ENCODE measurements at places on chromosomes 1 and 21.

DNA sequence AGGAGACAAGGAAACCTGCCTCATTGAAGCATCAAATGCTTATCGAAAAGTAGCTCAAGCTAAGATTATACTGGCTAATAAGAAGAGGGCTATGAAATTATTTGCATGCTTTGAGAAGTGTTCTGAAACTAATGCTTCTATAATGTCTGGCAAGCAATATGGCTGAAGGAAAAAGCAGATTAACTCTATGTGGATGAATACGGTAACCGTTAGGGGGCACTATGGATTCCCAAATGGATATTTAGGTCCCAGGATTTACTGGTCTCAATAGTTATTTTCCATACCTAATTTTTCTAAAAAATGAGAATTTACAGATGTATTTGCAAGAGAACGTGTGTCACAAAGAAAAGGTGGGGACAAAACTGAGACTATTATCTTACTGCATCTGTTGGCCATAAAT, 34.6 kb upstream of the RRP15 start:
- no peak overlapping the region for H3K4me3 ChIP-seq
- no peak overlapping the region for H3K27ac ChIP-seq

DNA sequence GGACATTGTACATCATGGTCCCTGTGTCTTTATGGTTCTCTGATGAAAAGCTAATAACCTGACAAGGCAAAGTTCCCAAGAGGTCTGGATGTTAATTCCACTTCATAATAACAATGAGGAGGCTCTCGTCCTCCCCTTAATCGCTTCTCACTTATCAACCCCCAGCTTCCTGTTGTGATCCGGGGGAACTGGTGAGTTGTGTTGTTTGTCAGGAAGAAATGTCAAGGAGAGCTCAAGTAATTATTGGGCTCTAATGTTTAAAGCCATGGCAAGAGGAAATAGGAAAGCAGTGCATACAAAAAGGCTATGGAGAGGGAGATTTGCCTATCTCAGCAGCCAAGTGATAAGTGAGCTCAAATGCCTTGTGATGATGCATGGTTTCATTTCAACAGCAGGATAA, 42.8 kb upstream of the RASAL2 start:
- no peak overlapping the region for H3K27ac ChIP-seq
- DNase-seq, result no peak
- H3K4me1 ChIP-seq, result peaks cover 6% of the 10 kb centered on the region
- no peak overlapping the region for H3K4me3 ChIP-seq

DNA sequence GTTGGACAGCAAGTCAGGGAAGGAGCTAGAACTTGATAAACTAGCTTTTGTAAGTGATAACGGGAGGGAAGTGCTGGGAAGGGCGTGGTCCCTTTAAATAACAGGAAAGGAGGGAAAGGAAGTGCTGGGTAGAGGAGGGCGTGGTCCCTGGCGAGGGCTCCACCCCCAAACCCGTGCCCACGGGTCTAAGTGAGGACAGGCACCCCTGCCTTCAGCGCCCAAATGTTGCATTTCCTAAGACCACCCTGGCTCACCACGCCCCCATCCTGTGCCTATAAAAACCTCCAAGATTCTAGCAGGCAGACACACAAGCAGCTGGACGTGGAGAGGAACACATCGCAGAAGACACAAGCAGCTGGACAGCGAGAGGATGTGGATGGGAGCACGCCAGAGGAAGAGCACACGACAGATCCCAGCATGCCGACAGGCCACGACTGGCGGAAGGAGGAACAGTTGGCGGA, 58.5 kb downstream of the PALMD start:
- no peak for DNase-seq
- no peaks in the 10 kb centered on the region for H3K4me1 ChIP-seq
- no peak overlapping the region for H3K4me3 ChIP-seq
- H3K27ac ChIP-seq, result no peak overlapping the region
- no peaks in the 10 kb centered on the region for H3K36me3 ChIP-seq
- no peaks in the 10 kb centered on the region for H3K27me3 ChIP-seq

- peaks cover 1% of the 10 kb centered on the region for H3K4me1 ChIP-seq
- H3K4me3 ChIP-seq, result no peak overlapping the region
- H3K27ac ChIP-seq, result no peak overlapping the region
- no peaks in the 10 kb centered on the region for H3K36me3 ChIP-seq
Measured at GRCh38 chr21:41195311-41195710, 27.4 kb downstream of the BACE2 start.

DNA sequence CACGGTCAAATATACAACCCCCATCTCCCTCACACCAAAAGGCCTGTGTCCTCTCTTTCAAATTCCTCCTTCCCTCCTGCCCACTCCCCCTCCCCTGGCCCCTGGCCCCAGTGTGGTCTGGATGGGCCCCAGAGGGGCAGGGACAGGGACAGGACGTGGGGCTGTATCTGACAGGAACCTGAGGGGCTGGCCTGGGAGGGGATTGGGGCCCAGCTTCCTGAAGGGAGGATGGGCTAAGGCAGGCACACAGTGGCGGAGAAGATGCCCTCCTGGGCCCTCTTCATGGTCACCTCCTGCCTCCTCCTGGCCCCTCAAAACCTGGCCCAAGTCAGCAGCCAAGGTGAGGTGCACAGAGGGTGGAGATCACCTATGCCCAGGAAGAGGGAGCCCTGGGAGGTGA, at the start of gene MPL:
Gene MPL (plus strand): TSS at position 231 of the 400 bp plus-strand sequence. CDS start 31 bp downstream, at position 262.
- no peaks in the 10 kb centered on the region for H3K36me3 ChIP-seq
- no peaks in the 10 kb centered on the region for H3K4me1 ChIP-seq
- H3K27me3 ChIP-seq, result peaks cover 20% of the 10 kb centered on the region
- H3K27ac ChIP-seq, result no peak within 1 kb of the TSS

DNA sequence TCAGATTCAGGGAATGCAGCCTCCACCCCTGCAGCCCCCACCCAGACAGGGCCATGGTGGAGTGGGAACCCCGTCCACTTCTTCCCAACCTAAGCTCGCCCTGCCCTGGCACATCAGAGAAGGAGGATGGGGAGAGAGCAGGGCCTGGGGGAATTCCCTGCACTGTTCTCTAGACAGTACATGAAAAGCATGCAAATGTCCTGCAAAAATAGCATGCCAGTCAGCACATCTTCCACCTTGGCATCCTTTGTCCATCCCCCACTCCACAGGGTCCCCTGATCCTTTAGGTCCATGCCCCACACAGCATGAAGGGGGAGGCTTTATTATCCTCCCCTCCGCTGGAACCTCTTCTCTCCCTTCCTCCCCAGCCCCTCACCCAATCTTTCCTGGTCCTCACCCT, 35.0 kb upstream of the RD3 start:
- H3K4me1 ChIP-seq, result peaks cover 5% of the 10 kb centered on the region
- H3K36me3 ChIP-seq, result no peaks in the 10 kb centered on the region
- H3K27ac ChIP-seq, result no peak overlapping the region
- H3K4me3 ChIP-seq, result no peak overlapping the region
- peaks cover 5% of the 10 kb centered on the region for H3K27me3 ChIP-seq
- no peak for DNase-seq

DNA sequence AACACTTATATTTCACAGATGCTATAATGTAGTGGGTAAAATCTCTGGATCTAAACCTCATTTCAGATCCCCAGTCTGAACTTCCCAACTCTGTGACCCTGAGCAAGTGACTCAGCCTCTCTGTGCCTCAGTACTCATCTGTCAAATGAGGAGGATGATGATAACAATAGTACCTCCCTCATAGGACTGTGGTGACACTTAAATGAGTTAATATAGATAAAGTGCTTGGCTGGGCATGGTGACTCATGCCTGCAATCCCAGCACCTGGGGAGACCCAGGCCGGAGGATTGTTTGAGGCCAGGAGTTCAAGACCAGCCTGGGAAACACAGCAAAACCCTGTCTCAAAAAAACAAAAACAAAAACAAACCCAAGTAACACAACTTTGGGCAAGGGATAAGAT, 4.7 kb upstream of the ECE1 start:
- no peak overlapping the region for H3K27ac ChIP-seq
- no peak for DNase-seq
- H3K4me3 ChIP-seq, result no peak overlapping the region
- peaks cover 10% of the 10 kb centered on the region for H3K4me1 ChIP-seq

DNA sequence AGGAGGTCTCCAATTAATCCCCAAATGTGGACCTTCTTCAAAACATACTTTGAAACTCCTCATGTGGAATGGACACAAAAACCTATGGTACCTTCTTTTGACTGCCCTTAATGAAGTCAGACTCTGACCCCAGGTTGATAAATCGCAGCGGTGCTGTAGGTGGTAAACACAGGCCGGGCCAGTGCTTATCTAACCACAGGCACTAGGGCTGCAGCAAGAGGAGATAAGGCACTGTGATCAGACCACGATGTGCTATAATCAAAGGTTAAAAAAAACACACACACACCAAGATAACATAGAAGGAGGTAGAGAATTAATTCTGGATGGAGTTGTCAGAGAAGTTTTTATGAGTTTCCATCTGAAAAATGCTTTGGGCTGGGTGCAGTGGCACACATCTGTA, 52.3 kb upstream of the SIPA1L2 start:
- no peak overlapping the region for H3K4me3 ChIP-seq
- H3K27me3 ChIP-seq, result no peaks in the 10 kb centered on the region
- H3K36me3 ChIP-seq, result no peaks in the 10 kb centered on the region
- no peaks in the 10 kb centered on the region for H3K4me1 ChIP-seq
- DNase-seq, result no peak

GRCh38 chr1:230292689-230293389, 133.3 kb downstream of the PGBD5 start:
- DNase-seq, result no peak
- H3K36me3 ChIP-seq, result no peaks in the 10 kb centered on the region
- peaks cover 6% of the 10 kb centered on the region for H3K4me1 ChIP-seq
- no peak overlapping the region for H3K4me3 ChIP-seq
- no peak overlapping the region for H3K27ac ChIP-seq

DNA sequence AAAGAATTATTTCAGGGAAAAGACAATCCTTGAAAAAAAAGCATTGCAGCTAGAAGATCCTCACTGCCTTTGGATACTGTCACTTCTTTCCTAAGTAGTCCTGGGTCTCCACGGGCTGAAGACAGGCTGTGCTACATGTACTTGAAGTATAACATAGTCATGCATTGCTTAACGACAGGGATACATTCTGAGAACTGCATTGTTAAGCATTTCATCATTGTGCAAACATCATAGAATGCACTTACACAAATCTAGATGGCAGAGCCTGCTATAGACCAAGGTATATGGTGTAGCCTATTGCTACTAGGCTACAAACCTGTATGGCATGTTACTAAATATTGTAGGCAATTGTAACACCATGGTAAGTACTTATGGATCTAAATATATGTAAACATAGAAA, 54.0 kb downstream of the KIAA0040 start:
- H3K4me3 ChIP-seq, result no peak overlapping the region
- H3K27me3 ChIP-seq, result no peaks in the 10 kb centered on the region
- no peaks in the 10 kb centered on the region for H3K36me3 ChIP-seq
- no peaks in the 10 kb centered on the region for H3K4me1 ChIP-seq

Measured in neuronal stem cell (in vitro differentiated cells).